ENCODE measurements at places on chromosomes 3 and 15.

GRCh38 chr15:89112341-89112971 is 24.2 kb downstream of the ABHD2 start:
- no peak for DNase-seq

GRCh38 chr15:100812802-100813201 is 66.8 kb upstream of the ALDH1A3 start:
- DNase-seq, result no peak

DNA sequence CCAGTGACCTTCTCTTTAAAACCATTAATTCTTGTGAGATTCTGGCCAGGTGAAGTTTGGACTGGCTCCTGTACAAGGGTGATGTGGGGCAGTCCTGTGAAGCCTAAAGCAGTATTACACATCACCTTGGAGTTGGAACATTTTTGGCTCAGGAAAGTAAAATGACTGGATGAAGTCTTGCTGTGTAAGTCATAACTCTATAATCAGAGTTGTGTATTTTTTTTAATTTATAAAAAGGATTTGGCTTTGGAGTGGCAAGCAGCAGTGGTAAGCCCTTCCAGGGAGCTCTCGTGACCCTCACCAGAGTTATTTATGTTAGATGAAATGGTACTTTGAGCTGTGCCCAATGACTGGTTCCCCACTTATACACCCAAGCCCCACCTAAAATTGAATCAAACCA is 331.2 kb upstream of the DCBLD2 start:
- no peak for DNase-seq

- DNase-seq, result no peak
Observed at GRCh38 chr3:100893590-100893989, 99.6 kb downstream of the ABI3BP start.
